ENCODE measurements at places on chromosomes 12 and 14.

DNA sequence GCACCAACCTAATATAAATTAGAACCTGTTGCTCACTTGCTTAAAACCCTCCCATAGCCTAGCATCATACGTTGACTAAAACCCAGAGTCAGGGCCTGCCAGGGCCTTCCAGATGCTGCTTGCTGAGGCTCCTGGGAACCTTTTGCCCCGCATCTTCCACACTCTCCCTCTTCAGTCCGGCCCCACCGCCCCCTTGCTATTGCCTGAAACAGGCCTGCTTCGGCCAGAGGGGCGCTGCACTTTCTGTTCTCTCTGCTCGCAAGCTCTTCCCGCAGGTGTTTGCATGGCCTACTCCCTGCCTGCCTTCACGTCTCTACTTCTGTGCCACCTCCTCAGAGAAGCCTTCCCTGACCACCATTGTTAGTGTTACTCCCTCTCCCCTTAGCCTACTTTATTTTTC lies 13.7 kb upstream of the TCTN2 start:
- DNase-seq, result no peak

GRCh38 chr14:28766469-28766955 lies at the start of gene FOXG1:
Gene FOXG1 (plus strand): TSS chr14:28766787. CDS start chr14:28767280, 493 bp downstream.
- no peak for DNase-seq

GRCh38 chr12:104498211-104498801 lies 41.6 kb downstream of the CHST11 start:
- DNase-seq, result no peak

DNA sequence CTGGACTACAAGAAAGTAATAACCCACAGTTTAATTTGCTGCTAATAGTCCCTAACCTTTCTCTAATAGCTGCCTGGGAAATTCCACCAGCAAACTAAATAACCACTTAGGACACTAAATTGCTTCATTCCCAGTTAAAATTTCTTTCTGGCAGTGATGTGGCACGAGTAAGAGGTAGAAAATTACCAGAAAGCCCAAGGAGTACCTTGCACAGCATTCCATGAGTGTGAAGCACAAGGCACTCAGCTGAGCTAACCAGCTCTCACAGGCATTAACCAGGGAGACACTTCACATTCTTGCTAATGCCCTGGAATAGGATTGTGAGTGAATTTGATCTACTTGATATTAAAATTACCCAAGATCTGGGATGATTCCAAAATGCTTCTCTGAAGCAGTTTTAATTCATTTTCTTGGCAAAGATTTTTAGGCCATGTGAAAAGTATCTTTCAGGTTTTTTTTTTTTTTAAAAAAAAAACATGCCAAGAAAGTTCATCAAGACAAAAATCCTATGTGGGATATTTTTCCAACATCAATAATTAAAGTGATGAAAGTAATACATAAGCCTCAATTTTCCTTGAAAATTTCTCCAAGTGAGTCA lies 29.5 kb downstream of the TSPAN8 start:
- DNase-seq, result no peak

DNA sequence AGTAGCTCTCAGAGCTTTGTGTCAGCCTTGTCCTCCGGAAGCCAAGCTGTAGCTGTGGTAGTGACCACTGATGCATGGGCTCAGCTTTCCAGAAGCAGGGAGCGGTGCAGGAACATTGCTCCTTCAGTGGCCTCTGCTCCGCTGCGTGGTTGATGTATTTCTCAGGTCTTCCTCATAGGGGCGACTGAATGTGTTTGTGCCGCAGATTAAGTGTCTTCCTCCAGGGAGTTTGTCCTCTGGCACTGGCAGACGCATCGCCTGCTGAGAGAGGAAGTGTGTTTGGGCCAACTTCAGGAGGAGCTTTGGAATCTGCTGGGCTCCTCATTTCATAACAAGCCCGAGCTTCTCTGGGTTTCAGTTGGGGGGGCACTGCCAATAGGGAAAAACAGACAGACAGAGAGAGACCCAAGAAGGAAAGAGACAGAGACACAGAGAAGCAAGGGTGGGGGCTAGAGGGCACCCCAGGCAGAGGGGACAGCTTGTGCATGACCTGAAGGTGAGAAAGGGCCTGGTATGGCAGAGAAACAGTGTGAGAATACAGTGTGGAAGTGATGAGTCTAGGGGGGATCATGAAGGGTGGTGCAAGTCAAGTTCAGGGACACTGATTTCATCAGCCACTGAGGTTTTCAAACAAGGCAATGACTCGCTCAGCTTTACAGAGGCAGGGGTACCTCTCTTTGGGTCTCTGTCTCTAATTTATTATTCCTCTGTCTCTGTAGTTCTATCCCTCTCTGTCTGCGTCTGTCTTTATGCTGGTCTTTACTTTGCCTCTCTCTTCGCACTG lies 69.4 kb upstream of the PRIMA1 start:
- no peak for DNase-seq

DNA sequence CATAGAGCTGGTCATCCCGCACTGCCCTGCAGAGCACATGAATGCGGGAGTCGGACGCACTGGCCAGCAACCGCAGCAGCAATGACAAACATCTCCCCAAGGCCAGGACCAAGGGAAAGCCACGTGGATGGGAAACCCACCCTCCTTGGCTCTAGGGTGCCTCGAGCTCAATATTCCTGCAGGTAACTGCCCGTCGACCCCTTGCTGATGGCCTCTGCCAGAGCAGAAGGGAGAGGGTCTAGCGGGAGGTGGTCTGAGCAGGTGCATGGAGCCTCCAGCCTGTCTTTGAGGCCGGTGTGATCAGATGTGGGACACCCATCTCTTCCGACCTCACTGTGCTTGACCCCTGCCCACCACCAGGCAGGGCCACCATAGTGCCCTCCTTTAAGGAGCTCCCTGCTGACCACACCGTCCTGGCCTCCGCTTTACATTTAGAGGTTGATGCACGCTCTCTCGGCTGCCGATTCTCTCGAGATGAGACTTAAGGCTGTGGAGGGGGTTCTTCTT lies 89.7 kb downstream of the PIWIL1 start:
- no peak for DNase-seq

- DNase-seq, result no peak
These were observed 22.1 kb upstream of the EIF4B start for GRCh38 chr12:52984136-52984535.

GRCh38 chr14:93036652-93037345 lies 78.9 kb downstream of the ITPK1 start:
- DNase-seq, result no peak

DNA sequence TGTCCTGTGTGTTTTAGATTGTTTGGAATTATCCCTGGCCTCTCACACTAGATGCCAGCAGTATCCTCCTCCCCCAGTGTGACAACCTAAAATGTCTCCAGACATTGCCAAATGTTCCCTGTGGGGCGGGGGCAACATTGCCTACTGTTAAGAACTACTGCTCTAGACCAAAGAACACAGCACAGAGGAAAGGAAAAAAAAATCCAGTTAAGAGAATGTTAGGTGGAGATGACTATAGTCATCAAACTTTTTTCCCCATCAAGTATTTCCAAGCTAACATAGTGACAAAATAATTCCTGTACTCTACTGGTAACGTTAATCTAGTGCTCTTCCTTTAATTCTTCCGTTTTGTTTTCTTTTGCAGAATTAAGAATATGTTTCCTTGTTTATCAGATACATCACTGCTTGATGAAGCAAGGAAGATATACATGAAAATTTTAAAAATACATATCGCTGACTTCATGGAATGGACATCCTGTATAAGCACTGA lies 3.5 kb downstream of the CDKN1B start:
- no peak for DNase-seq

- no peak for DNase-seq
These were observed 6.2 kb downstream of the P2RX4 start for GRCh38 chr12:121216102-121216501.

GRCh38 chr12:70002097-70002911 lies 177.3 kb downstream of the MYRFL start:
- no peak for DNase-seq

DNA sequence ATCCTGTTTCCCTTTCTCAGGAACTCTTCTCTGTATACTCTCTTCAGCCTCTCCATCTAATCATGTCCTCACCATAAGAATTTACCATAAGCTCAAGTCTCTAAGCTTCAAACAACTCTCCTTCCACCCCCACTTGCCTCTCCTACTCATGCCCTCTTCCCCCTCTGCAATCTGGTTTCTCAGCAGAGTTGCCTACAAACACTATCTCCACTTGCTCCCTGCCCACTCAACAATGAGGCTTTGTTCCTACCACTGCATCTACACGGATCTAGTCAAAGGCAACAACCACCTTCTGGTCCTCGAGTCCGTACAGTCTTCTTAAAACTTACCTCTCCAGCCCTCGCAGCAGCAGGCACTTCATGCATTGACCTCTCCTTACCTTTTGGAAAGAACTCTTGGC lies 17.2 kb upstream of the FBLN5 start:
- DNase-seq, result no peak

DNA sequence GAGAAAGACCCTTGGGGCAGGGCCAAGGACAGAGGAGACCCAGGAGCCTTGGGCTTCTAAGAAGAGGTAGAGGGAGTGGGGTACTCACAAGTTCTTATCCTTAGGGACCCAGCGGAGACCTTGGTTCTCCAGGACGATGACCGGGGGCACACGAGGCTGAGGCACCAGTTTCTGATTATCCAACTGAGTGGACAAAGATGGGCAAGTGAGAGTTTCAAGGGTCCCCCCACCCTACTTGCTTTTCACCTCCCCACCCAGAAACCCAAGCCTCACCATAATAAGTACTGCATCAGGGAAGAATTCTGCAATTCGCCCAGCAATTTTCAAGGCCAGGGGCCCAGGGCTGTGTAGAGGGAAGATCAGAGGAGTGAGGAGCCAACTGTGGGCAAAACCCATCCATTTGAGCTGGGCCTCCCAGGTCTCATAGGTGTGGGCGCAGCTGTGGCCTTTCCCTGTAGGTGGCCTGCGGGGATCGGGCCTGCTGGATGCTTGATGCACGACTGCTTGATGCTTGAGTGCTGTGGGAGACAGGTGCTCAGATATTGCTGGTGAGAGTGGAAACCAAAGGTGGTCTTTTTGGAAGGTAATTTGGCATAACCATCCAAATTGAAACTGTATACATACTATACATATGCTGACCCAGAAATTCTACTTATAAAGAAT lies 2.0 kb downstream of the EMC9 start:
- no peak for DNase-seq

DNA sequence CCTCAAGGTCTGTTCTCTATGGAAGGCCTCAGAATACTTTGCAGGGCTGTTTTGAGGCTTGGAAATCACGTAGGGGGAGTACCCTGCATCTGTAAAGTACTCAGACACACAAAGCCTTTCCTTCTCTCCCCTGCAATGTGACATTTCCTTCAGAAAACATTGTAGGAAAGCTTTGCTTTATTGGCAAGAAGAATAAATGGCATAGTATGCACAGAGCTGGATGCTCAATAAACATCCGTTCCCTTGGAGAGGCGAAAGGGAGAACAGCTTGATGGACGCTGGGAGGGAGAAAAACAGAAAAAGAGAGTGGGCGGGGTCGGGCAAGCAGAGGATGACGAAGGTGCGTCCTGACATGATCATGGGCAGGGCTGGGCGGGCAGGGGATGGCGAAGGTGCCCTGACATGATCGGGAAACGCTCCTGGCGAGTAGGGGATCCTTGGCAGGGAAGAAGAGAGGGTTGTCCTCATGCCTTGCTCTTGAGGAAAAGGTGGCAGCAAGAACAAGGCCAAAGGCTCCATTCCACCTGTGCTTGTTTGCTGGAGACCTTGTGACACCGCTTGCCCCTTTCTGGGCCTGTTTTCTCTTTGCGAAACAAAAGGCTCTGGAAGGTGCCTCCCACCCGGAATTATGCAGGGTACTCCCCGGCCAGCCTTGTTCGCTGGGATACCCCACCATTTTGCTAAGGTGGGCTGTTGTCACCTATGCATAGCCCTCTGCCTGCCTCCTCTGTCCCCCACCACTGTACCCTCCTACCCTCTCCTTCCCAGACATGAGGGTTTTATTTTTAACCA lies 21.1 kb downstream of the IRF2BPL start:
- no peak for DNase-seq

DNA sequence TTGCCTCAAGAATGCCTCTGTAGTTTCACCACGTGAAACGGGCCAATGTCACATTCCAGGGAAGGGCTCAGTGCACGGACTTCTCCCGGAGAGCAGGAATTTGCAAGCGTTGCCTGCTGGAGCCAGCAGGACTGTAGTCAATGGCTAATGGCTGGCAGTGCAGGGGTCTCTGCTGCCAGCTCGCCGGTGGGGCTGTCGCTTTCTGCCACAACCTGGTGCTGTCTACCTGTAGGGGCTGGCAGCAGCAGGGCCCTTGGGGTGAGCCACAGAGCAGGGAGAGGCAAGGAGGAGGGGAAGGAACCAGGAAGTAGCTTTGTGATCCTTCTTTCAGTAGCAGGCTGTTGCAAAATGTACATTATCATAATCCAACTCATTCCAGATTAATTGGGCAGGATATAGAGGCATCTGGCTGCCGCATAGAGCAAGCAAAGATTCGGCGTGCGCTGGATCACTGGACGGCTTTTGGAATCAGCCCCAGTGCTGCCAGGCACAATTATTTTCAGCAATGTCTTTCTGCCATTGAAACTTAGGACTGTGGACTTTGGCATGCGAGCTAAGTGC lies 114.1 kb downstream of the PAPOLA start:
- DNase-seq, result no peak

- DNase-seq, result no peak
These were observed 46.7 kb upstream of the RD3L start for GRCh38 chr14:103989034-103989433.

GRCh38 chr14:24411443-24412389 lies 12.9 kb downstream of the NYNRIN start:
- DNase-seq, result no peak

GRCh38 chr12:19066475-19067001 lies 63.0 kb upstream of the PLEKHA5 start:
- DNase-seq, result no peak

- no peak for DNase-seq
These were observed 38.4 kb downstream of the IFNG start for GRCh38 chr12:68121143-68121542.

GRCh38 chr14:69536971-69537370 lies 37.7 kb downstream of the CCDC177 start:
- DNase-seq, result no peak
